Left hindlimb (tissue), 1 donor: ENCODE measurements at places on chromosomes 11 and 22.
A peak's percentile ranks its signal among the peaks of the same experiment; 100 is the strongest.

DNA sequence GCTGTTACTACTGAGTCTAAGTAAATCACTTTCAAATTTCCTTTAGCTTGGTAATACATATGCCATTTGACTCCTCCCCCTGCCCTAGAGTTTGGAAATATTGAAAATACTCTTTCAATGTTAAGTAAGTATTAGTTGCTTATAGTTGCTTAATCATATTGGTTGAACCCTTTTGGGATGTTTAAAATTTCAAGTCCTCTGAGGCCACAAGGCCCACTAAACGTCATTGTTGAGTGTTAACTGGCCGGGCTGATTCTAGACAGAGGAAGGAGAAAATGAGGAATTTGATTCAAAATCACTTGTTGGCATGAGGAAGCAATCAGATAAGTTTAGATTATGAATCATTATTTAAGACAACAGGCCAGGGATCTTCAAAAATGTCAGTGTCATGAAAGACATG is 8.5 kb downstream of the NAV2 start:
- no peak for DNase-seq

DNA sequence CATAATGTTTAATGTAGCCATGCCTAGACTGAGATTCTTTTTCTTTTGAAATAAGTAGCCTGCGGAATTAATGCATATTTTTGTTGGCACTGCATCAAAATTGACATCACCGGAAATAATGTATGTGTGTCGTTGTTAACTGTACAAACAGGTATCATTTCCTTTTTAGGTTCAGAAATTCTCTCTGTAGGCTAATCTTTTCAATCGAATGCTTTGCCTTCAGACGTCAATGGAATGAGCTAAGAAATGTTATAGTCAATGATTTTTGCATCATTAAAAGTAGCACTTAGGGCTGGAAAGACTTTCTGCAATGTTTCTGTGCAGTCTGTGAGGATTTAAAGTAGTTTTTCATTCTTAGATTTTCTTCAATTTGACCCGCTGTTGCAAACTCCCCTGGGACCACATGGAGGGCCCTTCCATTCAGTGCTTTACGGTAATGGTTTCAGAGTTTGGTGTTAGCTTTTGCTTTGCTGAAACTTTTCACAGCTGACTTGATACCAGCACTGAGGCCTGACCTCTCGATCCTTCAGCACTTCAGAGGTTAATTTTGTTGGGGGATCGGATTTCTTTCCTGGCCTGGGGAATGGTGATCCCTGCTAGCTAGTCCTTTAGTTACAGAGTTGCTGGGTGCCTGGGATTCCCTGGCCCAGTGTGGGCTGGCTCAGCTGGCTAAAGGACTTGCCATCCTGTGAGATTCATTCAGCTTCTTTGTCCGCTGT is 137.8 kb downstream of the DBX1 start:
- peak; percentile 55 for DNase-seq

DNA sequence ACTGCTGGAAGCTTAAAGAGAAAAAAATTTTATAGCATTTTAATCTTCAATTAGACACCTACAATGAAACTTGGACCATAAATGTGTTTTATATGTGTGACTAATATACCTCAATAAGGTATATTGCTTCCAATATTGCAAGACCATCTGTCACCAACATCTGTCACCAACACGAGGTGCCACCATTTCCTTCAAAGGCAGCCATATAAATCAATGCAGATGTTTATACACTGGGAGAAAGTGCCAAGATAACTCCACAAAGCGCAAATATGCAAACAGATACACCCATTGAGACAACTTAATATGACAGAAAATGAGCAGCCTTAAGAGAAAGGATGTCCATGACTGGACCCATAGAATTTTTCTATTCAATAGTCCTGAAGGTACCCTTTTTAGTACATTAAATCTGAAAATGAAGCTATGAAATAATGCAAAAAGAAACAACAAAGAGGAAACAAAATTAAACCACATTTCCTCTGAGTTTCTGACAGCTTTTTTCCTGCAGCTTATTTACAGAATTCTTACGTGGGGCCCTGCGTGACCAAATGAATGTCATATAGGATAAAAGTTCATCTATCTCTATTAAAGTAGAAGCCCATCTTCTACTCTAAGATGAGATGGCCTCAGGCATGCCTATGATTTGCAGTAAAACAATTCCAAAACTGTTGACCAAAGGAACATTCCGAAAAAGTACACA is 12.5 kb downstream of the MPZL3 start:
- DNase-seq: no peak

GRCh38 chr22:40908895-40909294 is 42.3 kb upstream of the RBX1 start:
- no peak for DNase-seq

- DNase-seq: peak; percentile 83
Observed at GRCh38 chr11:2886191-2886894, 768 bp upstream of the CDKN1C start.

DNA sequence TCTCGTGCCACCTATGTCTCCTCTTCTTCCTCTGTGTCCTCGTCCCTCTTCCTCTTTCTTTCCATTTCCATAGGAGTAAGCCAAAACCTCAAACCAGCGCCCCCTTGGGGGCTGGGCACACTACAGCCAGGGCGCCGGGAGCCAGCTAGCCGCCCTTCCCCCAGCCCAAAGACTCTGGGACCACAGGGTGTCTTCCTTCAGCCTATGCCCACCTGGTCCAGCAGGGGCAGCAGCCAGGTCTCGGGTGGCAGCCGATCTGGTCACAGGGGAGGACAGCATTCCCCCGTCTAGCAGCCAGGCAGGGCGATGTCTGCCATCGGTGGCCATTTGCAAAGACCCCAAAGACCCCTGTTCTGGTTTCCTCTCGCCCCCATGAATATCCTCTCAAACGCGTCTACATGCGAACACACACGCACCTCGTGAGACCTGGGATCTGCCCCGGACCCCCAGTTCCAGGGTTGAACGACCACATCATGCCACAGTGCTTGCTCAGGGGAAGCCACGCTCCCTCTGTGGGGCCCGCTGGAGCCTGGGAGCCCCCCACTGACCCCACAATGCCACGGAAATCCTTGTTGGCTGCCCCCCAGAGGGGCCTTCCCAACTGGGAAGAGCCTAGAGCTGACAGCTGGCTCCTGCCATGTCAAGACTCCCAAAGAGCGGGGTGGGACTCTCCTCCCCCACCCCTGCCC is 546.0 kb upstream of the CCDC179 start:
- no peak for DNase-seq

DNA sequence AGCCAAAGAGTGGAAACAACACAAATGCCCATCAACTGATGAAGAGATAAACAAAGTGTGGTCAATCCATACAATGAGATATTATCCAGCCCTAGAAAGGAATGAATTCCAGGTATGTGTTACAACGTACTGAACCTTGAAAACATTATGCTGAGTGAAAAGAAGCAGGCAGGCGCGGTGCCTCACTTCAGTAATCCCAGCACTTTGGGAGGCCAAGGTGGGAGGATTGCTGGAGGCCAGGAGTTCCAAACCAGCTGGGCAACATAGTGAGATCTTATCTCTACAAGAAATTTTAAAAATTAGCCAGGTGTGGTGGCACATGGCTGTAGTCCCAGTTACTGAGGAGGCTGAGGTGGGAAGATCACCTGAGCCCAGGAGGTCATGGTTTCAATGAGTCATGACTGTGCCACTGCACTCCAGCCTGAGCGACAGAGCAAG is 24.6 kb upstream of the TESMIN start:
- no peak for DNase-seq

- no peak for DNase-seq
Observed at GRCh38 chr22:19410941-19411689, 20.4 kb downstream of the HIRA start.

DNA sequence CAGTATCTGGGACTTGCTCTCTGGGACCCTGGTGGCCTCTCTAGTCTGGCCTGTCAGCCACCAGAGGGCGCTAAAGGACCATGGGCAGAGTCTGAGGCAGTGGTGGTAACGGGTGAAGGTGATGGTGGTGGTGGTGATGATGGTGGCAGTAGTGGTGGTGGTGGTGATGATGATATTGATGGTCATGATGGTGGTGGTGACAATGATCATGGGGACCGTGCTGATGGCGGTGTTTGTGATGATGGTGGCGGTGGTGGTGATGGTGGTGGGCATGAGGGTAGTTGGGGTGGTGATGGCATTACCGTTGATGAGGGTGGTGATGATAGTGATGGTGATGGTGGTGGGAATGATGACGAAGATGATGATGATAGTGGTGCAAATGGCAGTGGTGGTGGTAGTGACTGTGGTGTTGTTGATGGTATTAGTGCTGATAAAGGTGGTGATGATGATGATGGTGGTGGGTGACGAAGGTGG is 16.0 kb downstream of the TRPM5 start:
- DNase-seq: no peak

GRCh38 chr11:2898366-2899079 is 12.9 kb upstream of the CDKN1C start:
- no peak for DNase-seq

DNA sequence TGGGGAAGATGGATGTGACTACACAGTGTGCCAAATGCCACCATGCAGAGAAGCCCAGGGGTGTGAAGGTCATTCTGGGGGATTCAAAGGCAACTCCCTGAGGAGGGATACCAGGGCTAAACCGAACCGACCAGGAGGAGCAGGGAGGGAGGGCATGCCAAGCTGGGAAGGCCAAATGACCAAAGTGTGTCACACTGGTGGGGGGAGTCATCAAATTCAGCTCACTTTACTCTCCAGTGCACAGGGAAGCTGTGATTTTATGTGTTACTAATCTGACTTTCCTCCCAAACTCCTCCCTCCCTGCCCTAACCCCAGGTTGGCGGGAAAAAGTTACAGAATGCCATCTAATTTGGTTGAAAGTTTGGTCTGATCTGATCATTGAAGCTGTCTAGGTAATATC is 29.7 kb upstream of the TSKU start:
- no peak for DNase-seq

DNA sequence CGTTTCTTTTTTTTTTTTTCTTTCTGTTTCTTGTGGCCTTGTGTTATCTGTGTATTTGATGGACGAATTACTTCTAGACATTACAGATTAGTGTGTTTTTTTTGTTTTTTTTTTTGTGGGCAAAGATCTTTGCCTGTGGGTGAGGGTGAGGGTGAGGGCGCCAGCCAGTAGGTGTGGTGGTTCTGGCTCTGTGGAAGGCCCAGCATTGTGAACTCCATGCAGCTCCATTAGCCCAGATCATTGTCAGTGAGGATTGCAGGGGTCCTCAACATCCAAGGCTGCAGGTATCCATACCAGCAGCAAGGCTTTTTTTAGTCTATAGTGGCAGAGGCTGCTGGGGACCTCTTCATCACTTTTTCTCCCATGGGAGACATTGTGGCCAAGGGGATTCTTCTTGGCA is 13.7 kb downstream of the BIRC2 start:
- DNase-seq: no peak

DNA sequence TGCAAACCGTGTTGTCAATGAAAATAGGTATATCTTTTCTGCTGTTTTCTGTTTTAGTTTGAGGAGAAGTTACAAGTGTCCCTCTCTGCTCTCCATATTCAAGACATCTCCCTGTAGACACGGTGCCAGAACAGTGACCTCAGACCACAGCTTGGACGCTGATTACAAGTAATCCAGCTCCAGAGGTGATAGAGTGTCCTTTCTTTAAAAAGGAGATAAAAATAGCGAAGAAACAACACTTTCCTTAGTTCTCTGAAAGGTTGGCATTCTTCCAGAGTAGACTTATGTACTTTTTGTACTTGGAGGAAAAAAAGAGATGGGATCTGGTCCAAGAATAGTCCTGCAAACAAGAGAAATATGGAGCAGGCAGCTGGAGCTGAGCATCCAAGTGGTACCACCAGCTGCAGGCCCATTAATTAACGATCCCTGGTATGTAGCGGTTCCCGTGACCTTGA is 43.0 kb upstream of the WT1 start:
- DNase-seq: no peak

GRCh38 chr11:68053981-68054812 is 15.4 kb downstream of the TCIRG1 start:
- DNase-seq: no peak

DNA sequence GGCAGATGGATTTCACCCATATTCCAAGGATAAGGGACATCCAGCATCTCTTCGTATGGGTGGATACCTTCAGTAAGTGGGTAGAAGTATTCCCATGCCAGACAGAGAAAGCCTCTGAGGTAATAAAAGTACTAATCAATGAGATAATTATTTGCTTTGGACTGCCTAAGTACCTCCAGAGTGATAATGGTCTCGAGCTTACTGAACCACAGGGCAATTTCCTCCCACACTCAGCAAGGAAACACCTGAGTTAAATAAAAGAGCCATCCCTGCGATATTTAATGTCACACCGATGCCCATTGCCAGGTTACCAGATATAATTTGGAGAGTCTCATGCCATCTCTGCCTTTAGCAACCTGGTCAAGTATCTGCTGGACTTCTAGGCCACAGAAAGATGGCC is 70.6 kb upstream of the MPEG1 start:
- no peak for DNase-seq

- DNase-seq: no peak
Observed at GRCh38 chr11:8340296-8340695, 76.6 kb upstream of the LMO1 start.

DNA sequence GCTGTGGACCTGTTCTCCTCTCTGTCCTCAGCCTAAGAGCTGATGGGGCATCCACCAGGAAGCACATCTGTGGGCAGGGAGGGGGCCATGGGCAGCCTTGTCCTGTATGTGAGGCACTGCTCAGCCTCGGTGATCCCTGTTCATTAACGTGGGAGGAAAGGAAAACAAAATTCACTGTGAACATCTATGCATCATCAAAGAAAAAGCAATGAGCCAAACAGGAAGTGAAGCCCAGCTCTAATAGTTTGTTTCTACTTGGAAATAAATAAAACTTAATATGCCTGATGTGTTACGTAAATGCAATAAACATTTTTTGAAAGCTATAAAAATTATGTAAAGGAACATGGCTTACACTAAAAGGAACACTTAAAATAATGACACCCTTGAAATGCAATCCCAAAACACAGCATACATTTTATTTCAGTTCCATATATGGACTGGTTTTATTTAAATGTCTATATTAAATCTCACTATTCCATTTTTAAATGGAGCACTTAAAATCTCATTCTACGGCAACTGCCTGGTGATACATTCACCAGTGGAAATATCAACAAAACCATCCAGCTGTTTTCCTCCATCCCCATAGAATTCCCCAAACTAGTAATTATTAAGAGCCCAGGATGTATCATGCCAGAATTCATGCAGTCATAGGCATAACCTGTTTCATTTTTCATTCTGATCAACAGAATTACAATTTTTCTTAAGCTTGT is 78.3 kb downstream of the ZNF280B start:
- no peak for DNase-seq

DNA sequence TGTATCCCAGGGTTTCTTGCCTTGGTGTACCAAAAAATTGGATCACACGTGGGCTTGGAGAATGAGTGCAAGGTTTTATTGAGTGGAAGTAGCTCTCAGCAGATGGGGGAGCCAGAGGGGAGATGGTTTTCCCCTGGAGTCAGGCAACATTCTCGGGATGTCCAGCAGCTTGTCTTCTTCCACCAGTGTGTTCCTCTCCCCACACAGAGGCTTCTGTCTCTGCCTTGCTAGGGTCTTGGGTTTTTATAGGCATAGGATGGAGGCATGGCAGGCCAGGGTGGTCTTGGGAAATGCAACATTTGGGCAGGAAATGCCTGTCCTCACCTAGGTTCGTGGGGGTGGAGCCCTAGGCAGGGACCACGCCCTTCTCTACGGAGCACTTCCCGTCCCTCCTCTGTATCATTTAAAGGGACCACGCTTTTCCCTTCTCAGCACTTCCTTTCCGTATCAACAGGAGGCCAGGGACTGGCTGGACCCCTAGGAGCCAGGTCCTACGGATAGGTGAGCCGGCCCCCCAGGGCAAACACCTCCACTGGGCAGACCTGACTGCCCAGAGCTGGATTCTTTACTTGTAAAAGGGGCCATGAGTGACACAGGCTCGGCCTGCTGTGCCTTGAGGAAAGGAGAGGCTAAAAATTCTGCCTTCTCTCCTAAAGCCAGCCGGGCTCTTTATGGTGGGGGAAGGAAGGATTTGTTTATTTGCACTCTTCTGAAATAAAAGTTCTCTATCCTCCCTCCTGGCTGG is 55.3 kb upstream of the CCDC188 start:
- DNase-seq: peak; percentile 65
